ENCODE measurements at places on chromosomes 3 and 15. TPM values are rescaled to one million over a fixed set of nuclear protein-coding genes. Genes with fewer than 3 reads are reported as not detected.
A peak's percentile ranks its signal among the peaks of the same experiment; 100 is the strongest.

SI gene
- total RNA-seq, result 56.4 TPM

DNA sequence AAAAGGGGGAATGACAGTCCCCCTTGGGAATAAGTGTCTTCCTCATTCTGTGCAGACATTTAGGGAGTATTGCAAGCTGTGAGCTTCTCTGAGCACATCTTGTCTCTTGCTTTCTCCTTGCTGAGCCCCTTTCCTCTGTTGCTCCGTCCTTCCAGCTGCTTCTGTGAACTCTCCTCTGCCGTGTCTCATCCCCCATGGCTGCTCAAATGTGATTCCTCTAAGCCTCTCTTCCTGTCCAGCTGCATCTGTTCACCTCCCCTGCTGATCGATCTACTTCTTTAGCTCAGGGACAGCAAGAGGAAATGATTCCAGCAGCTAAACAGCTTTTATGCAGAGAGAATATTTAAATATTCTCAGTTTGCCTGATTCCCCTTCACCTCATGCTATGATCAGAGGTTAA, 328.0 kb upstream of the DNAJC19 start:
- DNase-seq, result no peak

- no peak for DNase-seq
These were observed 5.3 kb downstream of the BDH1 start for GRCh38 chr3:197550489-197550888.

DNA sequence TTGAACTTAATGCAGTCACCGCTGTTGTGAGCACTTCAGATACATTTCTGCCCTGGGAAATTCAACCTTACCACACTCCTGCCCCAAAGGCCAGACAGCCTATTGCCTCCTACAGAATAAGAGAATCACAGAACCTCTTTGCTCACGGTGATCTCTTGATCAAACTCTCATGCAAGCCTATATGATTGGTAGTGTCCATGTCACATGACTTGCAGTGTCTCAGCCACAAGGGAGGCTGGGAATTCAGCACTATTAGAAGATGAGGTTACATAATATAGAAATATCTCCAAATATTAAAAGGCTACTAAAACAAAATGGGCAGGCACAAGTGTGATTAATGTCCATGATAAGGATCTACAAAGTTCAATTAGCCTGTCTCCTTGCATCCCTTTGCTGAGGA, 3.8 kb upstream of the PCOLCE2 start:
- DNase-seq, result no peak

DNA sequence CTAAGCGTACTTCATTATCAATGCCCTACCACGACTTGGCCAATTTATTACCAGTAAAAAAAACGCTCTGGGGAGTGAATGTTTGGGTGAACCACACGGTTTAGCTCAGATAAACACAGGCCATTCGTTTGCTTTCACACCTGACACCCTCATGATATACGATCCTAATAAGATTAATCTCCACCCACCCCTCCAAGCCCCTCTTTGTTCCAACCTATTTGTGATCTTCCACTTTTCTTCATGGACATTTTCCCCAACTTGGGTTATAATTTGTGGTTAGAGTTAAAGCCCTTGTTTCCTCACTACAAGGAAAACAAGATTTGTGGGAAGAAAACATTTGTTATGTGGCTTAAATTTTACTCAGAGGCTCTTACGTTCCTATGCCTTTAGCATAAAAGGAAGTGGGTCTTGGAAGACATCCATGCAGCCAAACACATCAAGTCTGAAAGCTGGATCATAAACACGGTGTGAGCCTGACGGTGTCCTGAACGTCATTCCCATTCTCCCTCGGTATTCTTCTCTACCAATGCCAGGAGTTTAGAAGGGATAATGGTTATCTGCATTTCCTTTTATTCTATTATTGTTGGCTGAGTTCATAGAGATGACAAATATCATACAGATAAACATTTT, 518.9 kb downstream of the NR2F2 start:
- DNase-seq, result no peak

DNA sequence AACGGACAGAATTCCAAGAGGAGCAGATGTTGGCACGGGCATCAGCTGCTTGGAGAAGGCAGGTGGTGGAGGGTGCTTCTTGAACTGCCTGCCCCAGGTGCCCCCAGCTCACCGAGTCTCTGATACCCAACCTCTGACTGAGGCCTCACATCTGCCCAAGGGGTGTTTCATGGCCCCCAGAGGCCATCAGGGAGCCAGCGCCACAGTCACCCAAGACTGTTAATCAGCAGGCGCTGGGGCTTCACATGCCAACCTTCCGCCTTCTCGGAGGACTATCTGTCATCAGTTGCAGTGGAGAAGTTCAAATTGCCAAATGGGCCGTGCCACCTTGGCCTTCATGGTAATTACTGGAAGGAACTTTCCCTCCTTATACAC, 61.9 kb upstream of the SLC6A1 start:
- peak; percentile 10 for DNase-seq

DNA sequence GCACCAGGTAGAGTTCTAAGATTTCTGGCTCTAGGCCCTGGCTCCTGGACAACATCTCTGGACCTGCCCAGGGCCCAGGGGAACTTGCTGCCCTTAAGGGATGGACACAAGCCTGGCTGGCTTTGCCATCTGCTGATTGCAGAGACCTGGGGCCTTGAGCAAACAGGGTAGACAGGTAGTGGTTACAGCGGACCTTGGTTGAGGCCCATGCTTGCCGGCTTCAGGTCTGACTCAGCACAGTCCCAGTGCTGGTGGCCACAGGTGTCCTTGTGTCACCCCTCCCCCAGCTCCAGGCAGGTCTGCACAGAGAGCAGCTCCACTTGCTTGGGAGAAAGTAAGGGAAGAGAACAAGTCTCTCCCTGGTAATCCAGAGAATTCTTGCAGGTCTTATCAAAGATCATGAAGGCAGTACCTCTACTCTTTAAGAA, 15.9 kb upstream of the ACTL6A start:
- no peak for DNase-seq

GRCh38 chr15:24734396-24734795, 58.8 kb downstream of the NPAP1 start:
- no peak for DNase-seq

GRCh38 chr3:107690522-107691138, 167.9 kb downstream of the BBX start:
- DNase-seq, result no peak

DNA sequence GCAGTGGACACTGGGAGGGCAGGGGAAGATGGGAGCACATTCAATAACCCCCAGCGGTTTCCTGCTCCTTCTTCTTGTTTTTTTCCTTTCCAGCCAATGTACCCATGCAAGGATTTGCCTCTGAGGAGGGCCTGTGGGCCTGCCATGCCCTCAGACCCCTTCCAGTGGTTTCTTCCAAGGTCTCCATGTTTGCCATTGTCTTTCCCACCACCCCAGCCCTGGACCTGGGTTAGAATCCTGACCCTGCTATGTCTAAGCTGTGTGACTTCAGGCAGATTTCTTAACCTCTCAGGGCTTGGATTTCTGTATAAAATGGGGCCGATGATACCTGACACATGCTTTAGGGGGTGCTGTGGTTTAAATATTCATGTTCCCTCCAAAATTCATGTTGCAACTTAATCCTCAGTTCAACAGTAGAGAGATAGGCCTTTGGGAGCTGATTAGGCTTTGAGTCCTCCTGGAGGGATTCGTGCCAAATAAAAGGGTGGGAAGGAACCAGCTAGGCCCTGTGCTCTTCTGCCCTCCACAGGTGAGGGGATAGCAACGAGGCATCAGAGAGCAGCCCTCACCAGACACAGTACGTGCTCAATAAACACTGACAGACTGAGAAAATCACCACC, 46.3 kb upstream of the FLNB start:
- DNase-seq, result no peak

Measured in left colon (tissue), 2 donors.